Activated B cell treated with CpG ODN at 0.5 μM for 24 hours (primary cell): ENCODE measurements at places on chromosomes 6 and 20. TPM values are rescaled to one million over a fixed set of nuclear protein-coding genes. Genes with fewer than 3 reads are reported as not detected.

- peaks cover 2% of the 10 kb centered on the region for H3K4me1 ChIP-seq
- peaks cover 90% of the 10 kb centered on the region for H3K36me3 ChIP-seq
- H3K27ac ChIP-seq: no peak overlapping the region
- H3K4me3 ChIP-seq: no peak overlapping the region
Observed at GRCh38 chr20:63202811-63203526, 13.0 kb downstream of the YTHDF1 start.

DNA sequence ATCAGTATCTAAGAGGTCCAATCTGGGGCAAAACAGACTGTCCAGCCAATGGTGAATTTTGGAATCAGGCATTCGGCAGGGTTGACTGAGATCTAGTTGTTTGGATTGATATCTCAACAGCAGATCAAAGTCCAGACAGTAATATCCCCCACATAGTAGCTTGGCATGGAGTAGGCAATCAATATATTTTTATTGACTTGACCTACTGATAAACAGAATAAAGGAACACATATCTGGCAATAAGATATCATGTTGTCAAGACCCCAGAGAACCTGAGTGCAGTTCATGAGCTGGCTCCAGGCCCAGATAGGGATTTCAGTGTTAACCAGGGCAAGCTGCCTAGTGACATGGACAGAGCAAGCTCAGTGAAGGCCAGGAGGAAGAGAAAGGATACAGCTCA is 34.4 kb downstream of the TNFAIP3 start:
- DNase-seq: no peak
- H3K4me3 ChIP-seq: no peak overlapping the region
- no peak overlapping the region for H3K27ac ChIP-seq
- no peaks in the 10 kb centered on the region for H3K36me3 ChIP-seq
- peaks cover 26% of the 10 kb centered on the region for H3K4me1 ChIP-seq

- H3K36me3 ChIP-seq: peaks cover 2% of the 10 kb centered on the region
- peak; percentile 23 for DNase-seq
- H3K27me3 ChIP-seq: peaks cover 66% of the 10 kb centered on the region
- peaks cover 13% of the 10 kb centered on the region for H3K4me1 ChIP-seq
- peak within 1 kb of the TSS; percentile 84 for H3K4me3 ChIP-seq
Observed at GRCh38 chr20:2692036-2692885, at the start of gene EBF4. Gene EBF4 (plus strand): TSS chr20:2692780. CDS start chr20:2693646, 866 bp downstream.

DNA sequence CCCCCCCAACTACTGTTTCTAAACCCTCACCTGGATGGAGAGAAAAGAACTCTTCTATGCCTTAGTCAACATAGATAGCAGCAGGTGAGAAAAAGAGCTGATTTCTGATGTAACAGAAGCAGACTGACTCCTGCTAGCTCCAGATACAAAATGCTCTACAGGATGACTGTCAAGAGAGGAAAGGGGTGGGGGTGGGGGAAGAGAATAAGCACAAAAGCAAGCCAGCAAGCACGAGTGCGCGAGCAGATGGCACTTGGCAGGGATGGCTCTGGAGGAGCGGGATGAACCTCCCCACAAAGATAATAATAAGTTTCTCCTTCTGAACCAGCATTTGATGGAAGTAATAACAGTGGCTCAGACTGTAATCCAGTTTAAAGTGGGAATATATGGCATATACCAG is 45.6 kb upstream of the SPDEF start:
- H3K4me3 ChIP-seq: no peak overlapping the region
- peaks cover 80% of the 10 kb centered on the region for H3K36me3 ChIP-seq
- no peak overlapping the region for H3K27ac ChIP-seq
- H3K4me1 ChIP-seq: peaks cover 32% of the 10 kb centered on the region
- no peak for DNase-seq

DNA sequence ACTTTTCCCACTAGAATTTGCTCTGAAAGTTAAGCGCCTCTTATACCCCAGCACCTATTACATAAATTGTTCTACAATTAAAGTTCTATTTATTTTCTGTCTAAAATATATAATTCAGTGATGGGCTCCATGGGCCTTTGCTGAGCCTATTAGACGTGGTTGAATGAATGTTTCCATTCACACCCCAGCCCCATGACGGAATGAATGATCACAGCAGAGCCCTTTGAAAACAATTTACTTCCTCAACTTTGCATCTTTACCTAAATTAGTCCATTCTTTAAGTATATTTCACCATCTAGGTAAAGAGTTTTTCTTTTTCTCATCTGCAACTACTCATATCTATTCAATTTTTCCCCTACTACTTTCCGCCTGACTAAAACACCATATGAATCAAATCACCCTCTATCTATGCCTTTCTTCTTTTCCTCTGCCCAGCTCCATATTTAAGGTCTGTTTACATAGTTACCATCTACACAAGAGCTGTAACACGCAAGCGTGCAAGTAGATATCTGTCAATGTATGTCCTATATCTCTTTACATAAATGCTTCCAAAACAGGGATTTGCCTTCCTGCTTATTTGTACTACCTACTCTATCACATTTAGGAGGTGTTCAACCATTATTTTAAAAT is 69.7 kb downstream of the ECT2L start:
- no peaks in the 10 kb centered on the region for H3K36me3 ChIP-seq
- no peak for DNase-seq
- H3K27me3 ChIP-seq: peaks cover 5% of the 10 kb centered on the region

DNA sequence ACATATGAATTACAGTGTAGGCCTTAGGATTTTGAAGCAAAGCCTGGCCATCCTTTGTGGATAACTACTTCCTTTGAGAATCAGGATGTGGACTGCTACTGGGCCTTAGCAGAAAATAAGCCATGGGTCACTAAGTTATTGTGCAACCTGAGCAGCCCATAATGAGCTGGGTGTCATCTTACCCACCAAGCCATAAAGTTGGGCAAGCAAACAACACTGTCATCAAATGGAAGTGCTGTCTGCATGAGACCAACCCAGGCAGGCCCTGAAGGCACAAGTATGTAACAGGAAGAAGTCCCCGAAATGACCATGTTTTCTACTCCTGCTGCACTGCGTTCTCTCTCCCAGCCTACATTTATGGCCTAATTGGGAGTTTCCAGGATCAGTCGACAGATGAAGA is 205.6 kb upstream of the GGTLC1 start:
- DNase-seq: no peak
- peaks cover 26% of the 10 kb centered on the region for H3K27me3 ChIP-seq
- no peak overlapping the region for H3K4me3 ChIP-seq
- H3K36me3 ChIP-seq: no peaks in the 10 kb centered on the region
- H3K4me1 ChIP-seq: no peaks in the 10 kb centered on the region

- H3K4me3 ChIP-seq: no peak within 1 kb of the TSS
- peaks cover 12% of the 10 kb centered on the region for H3K4me1 ChIP-seq
- no peak within 1 kb of the TSS for H3K27ac ChIP-seq
- H3K27me3 ChIP-seq: no peaks in the 10 kb centered on the region
Observed at GRCh38 chr6:110180228-110181008, at the start of gene CDC40. Gene CDC40 (plus strand): TSS chr6:110180427. CDS start chr6:110180445, 18 bp downstream.

- peaks cover 40% of the 10 kb centered on the region for H3K4me1 ChIP-seq
- no peaks in the 10 kb centered on the region for H3K27me3 ChIP-seq
- DNase-seq: peak; percentile 40
- no peaks in the 10 kb centered on the region for H3K36me3 ChIP-seq
Observed at GRCh38 chr6:5302995-5303622, 41.8 kb downstream of the FARS2 start.

DNA sequence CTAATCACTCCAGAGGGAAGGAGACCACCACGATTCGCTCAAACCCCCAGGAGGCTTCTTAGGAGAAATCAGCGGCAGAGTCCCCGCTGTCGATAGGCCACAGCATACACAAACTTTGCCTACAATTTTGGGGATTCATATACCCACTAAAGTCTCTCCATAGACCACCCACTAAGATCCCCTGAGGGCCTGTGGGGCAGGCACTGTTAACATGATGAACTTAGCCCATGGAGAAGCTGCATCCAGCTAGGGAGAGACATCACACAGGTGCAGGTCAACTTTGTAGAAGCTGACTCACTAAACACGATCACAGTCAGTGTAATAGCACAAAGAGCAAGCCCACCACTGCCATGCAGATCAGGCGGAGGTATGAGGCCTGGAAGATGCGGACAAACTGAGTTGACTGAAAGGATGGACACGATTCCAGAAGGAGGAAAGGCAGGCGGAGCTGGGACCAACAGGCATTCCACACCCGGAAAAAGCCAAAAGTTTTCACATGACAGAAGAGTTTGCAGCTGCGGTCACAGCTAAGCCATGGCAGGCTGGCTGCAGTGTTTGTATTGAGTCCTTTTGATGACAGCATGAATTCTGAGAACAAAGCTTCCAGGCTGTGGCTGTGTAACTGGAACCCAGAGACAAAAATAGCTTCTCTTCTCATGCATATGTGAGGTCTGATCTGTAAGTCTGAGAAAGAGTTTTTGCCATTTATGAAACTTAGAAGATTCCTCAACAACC is 75.7 kb upstream of the QKI start:
- H3K4me1 ChIP-seq: no peaks in the 10 kb centered on the region
- peaks cover 15% of the 10 kb centered on the region for H3K27me3 ChIP-seq
- H3K27ac ChIP-seq: no peak overlapping the region
- no peaks in the 10 kb centered on the region for H3K36me3 ChIP-seq
- no peak for DNase-seq

DNA sequence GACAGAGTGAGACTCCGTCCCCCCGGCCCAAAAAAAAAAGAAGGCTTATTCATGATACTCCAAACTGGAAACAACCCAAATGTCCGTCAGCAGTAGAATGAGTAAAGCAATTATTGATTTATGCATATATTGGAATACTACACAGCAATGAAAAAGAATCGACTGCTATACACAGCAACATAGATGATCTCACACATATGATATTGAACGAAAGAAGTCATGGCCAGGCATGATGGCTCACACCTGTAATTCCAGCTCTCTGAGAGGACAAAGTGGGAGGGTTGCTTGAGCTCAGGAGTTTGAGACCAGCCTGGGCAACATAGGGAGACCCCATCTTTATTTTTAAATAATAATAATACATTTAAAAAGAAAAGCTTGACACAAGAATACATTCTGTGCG is 28.5 kb downstream of the BCAS4 start:
- no peak for DNase-seq
- H3K4me1 ChIP-seq: peaks cover 64% of the 10 kb centered on the region
- no peaks in the 10 kb centered on the region for H3K27me3 ChIP-seq
- H3K4me3 ChIP-seq: no peak overlapping the region
- peaks cover 41% of the 10 kb centered on the region for H3K36me3 ChIP-seq

The FKBP1C gene
- total RNA-seq: not detected in 2 replicates

The BTN1A1 gene
- total RNA-seq: 0.18 and 0.46 TPM in 2 replicates

The COL20A1 gene
- total RNA-seq: not detected in 2 replicates

The PPP1R11 gene
- 43.0 and 43.1 TPM in 2 replicates for total RNA-seq

The ADRM1 gene
- 97.9 and 98.0 TPM in 2 replicates for total RNA-seq

The VGLL2 gene
- not detected in 2 replicates for total RNA-seq

The CDH22 gene
- total RNA-seq: 0.09 TPM in 1 of 2 replicates, not detected in the other
